ENCODE measurements at places on chromosomes 12 and 14.

DNA sequence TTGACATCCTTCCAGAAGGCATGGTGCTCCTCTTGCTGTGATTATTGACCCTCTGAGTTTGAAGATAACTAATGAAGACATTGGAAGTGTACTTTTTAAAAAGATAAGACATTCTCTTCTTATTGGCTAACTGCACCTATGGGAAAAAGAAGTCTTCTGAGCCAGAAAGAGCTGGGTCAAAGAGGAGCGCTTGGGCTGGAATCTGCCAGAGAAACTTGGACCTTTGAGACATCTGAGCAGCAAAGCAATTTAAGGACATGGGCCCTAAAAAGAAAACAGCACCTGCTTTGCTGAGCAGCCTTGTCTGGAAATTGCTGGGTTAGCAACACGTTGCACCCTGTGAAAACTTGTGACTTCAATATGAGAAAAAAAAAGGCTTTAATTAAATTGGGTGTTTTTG lies 27.8 kb downstream of the IGF1 start:
- DNase-seq = no peak

DNA sequence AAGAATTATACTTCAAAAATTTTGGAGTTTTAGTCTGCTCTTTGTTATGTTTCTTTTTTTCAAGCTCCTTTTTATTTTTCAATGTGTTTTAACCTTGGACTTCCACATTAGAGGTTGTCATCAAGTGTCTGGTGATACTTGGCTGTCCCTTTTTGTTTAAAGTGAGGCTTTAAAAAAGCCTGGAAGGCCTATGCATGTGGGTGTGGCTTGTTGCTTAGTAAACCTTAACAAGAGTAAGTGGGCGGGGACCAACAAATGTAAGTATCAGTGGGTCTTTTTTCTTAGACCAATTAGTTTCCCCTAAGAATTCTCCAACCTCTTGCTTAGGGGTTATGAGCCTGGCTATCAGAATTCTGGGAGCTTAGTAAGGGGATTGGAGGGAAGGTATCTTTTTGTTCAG lies 26.4 kb downstream of the HCFC2 start:
- no peak for DNase-seq

DNA sequence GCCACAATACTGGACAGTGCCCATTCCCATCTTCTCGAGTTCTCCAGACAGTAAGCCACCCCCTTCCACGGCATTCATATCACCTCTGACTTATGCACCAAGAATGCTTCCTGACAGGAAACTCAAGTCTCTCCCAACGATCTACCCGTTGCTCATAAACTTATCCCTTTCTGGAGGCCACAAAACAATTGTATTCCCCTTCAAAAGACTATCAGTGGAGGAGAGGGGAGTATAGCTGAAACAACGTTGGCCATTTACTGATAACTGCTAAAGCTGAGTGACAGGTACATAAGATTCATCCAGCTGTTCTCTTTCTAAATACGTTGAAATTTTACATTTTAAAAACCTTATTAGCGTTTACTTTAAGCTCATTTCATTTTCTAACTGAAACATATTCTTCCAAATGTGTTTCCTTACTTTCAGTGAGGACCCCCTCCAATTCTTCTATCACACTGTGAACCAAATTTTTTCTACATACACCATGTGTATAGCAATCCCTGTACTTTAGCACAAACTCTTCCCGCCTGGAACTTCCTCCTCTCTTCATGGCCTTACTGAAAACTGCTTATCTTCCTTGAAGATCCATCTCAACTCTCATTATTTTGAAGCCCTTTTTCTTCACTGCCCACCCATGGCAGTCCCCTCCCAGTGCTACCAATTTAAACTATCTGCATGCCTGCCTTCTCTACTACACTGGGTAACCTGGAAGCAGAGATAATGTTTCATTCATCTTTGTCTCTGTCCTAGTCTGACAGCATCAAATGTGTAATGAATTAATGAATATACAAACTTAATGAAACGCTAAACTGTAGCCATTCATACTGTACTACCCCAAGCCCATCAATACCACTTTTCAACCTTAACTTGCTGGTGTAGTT lies 28.8 kb downstream of the ATXN2 start:
- no peak for DNase-seq

DNA sequence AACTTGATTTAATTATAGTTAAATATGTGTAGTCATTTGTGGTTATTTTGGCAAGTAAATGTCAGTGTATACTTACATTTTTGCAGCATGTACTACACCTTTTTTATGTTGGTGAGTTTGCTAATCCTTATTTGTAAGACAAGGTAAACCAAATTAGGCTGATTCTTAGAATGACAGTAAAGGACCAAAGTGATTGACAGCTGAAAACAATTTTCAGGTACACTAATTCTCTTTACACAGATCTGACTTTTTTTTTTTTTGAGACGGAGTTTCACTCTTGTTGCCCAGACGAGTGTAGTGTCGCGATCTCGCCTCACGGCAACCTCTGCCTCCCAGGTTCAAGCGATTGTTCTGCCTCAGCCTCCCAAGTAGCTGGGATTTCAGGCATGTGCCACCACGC lies 8.4 kb downstream of the SLC25A3 start:
- no peak for DNase-seq

- DNase-seq = no peak
Measured at GRCh38 chr12:623172-623864, 39.9 kb downstream of the NINJ2 start.

- no peak for DNase-seq
Measured at GRCh38 chr12:132936163-132936562, 19.9 kb downstream of the ZNF605 start.

DNA sequence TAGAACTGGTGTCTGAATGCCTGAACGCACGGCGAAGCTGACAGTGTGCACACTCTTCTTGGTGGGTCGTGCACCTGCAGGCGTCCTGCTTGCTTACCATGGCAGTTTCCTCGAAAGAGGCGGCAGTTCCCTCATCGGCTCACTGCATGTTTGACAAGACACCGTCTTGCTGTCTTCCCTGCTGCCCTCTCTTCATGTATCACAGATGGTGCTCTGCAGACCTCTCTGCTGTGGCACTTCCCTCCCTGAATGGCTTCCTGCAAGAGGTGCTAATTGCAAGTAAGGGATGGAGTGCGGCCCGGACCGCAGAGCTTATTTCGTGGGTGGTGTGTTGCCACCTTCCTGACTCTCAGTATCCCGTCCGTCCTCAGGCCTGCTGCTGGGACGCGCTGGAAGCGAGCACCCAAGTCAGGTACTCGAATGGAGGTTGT lies 156.7 kb upstream of the RTL1 start:
- DNase-seq = no peak

- DNase-seq = no peak
Measured at GRCh38 chr12:116832353-116832752, 48.9 kb downstream of the HRK start.

DNA sequence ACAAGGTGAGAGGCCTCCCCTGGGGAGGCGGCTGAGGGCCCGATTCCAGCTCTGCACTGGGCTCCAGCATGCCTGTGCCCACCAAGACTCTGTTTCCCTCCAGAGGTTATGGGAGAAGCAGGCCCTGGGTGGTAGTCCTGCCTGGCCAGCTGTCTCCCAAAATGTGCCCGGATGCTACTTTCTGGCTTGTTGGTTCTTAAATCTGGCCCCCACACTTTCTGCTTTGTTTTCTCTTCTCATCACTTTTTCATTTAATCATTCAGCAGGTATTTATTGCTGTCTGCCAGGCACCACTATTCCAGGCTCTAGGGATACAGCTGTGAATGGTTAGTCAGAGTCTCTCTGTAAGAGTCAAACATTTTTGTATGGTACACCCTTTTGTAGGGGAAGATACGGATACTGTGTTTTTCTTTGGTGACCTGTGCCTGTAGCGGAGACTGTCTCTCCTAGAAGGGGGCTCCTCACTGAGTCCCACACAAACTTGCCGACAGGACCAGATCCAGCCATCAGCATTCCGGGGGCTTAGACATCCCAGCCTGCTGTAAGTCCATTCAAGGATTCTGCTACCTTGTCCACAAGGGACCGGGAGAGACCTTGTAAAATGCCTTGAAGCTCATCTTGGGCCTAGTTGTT lies 3.8 kb downstream of the DHRS2 start:
- DNase-seq = no peak

DNA sequence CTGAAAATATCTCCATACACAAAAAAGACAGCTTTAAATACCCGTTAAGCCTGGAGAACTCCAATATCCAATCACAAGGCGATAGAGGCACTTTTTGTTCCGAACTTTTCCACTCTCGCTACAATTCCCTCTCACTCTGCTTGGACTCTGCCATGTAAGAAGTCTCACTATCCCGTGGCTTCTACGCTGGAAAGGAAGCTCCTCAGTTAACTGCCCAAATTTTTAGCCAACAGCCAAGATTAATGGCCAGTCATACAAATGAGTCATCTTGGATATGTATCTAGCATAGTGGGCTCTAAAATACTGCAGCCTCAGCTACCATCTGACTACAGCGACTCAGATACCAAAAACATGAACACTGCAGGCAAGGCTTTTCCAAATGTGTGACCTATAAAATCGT lies 45.5 kb upstream of the RERGL start:
- no peak for DNase-seq

DNA sequence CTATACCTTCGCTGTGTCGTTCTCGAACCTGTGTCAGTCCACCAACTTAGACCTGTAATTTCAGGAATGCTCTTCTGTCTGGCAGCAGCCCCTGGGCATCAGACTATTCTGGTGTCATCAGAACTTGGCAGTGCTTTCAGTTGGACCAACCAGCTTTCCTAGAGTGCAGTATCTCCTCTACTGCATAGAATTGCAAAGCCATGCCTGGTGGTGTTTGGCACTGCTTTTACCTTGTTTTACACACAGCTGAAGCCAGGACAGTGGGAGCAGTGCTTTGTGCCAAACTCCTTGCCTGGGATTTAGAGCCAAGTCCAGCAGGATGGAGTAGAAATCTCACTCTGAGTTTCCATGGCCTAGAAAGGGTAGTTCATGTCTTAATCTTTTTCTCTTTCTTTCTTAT lies 1.5 kb downstream of the FLVCR2 start:
- no peak for DNase-seq

- DNase-seq = no peak
Measured at GRCh38 chr14:22838631-22839041, 2.3 kb downstream of the MMP14 start.

DNA sequence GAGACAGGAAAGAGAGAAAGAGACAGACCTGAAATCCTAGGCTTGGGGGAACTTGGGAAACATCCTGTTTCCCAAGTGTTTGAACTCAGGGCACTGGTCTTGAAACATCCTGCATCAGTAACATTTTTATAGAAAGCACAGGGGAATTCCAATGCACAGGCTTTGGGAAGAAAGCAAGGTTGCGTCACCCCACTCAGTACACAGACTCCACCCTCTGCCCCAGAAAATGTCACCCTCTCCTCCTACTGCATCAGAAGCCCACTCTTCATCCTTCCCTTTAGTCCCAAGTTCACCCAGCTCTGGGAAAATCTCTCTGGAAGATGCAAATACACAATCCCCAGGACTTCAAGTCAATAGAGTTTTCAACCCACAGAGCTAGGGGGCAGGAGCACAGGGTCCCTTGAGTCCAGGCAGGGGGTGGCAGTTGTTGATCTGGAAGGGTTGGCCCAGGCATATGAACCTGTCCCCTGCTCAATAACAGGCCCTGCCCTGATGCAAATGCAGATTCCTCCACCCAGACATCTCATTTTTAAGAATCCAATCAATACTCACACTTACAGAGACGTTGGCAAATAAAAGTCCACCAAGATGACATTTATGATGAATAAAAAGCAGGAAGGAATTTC lies 1.7 kb downstream of the RDH16 start:
- DNase-seq = no peak
